Endothelial cell of umbilical vein (primary cell): ENCODE measurements at places on chromosomes 5 and 9. TPM values are rescaled to one million over a fixed set of nuclear protein-coding genes. Genes with fewer than 3 reads are reported as not detected.
A peak's percentile ranks its signal among the peaks of the same experiment; 100 is the strongest.

GRCh38 chr9:71249729-71250317 lies 128.4 kb upstream of the TRPM3 start:
- peak; percentile 78 for DNase-seq

IFNA21 gene
- total RNA-seq = not detected in 2 replicates

DNA sequence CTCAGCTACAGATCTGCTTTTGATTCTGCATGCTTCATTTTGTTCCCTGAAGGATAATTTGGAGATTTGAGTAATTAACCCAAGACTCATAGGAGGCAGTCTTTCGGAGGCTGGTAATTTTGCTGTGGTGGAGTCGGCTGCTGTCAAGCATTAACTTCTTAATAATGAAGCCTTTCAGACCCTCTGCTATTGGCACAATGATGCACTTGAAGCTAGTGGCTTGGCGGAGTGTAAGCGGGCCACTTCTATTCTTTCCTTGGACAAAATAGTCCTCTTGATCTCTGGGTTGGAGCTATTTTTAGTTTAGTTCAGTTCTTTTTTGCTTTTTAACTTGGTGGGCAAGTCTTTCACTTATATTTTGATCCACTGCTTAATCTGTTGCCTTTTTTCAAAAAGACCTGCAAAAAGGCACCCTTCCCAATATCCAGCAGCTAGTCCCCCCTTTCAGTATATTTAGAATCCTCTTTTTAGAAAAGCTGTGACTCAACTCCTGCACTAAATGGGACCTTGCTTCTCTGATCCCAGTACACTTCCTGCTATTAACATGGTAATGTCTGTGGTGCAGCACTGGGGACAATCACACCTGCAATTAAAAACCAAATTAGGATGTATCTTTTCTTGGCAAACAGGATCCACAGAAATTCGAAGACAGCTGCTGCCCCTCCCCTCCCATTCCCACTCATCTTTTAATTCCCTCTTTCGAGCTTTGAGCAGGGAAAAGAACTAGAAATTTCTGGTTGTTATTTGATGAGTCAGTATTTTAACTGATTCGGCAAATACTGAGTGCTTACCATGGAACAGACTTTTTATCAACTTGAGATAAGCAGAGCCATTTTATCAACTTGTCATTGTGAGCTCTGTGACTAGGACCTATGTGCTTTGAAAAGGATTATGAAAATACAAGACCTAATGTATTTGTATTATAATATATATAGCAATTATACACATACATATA lies 169.4 kb upstream of the ANKRD55 start:
- no peak for DNase-seq

DNA sequence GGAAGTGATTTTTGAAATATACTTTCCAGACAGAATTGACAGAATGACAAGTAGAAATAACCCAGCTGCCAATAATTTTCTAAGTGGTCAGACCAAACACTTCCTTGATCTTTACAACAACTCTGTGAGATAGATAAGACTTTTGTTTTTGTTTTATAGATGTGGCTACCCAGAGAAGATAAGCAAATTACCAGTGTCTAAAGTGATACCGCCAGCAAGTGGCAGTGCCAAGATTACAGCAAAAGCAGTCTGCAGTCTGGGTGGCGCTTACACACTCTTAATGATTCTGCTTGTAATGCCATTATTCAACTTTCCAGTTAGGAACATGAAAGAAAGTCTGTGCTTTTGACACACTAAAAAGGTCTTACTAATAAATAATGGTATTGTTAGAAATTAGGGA lies 92.1 kb downstream of the HCN1 start:
- no peak for DNase-seq

DNA sequence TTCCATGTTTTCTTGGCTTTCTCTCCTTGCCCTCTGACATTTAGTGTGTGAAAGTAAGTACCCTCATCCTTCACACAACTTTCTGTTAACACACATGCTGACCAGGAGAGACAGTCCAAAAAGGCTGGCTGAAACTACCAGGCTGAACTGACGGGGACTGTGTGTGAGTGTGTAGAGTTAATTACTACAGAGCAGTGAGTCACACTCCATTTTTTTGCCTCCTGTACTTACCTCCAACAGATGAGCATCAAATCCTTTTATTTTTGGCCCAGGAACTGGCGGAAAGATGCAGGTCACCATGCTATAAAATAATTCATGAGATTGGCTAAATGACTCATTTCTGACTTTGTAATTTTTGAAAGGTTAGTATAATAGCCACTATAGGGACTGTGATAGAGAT lies 20.2 kb upstream of the AGXT2 start:
- DNase-seq = no peak

GRCh38 chr9:93264338-93265125 lies 80.6 kb downstream of the WNK2 start:
- DNase-seq = no peak

- no peak for DNase-seq
Observed at GRCh38 chr5:32848681-32849080, 137.6 kb downstream of the NPR3 start.

- peak; percentile 73 for DNase-seq
Observed at GRCh38 chr5:154967421-154968024, 26.6 kb downstream of the MRPL22 start.

GRCh38 chr9:122372856-122373845 lies 2.3 kb downstream of the PTGS1 start:
- DNase-seq = no peak

DNA sequence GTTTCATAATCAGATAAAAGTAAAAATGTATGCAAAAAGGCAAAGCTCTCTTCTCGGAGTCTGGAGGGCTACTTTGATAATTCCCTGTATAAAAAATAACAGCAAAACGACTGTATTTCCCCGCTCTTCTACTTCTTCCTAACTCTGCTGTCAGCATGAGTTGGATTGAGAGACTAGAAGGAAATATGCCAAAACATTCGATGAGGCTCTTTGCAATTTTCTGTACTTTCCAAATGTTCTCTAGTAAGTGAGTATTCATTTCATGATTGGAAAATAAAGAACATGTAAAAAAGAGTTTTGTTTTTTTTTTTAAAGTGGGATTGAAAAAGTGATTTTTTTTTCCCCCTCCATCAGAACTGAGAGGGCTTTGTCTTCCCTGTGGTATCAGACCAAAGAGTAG lies 677.5 kb downstream of the ACTL7B start:
- no peak for DNase-seq

- no peak for DNase-seq
Observed at GRCh38 chr5:180592176-180592575, 877 bp upstream of the SCGB3A1 start.

SPATA31E1 gene
- total RNA-seq = not detected in 2 replicates

GRCh38 chr9:96484521-96484931 lies 34.6 kb downstream of the HABP4 start:
- DNase-seq = no peak

GRCh38 chr5:122586351-122586750 lies 188.5 kb upstream of the SNX2 start:
- no peak for DNase-seq

SCGB3A2 gene
- total RNA-seq = not detected in 2 replicates

DNA sequence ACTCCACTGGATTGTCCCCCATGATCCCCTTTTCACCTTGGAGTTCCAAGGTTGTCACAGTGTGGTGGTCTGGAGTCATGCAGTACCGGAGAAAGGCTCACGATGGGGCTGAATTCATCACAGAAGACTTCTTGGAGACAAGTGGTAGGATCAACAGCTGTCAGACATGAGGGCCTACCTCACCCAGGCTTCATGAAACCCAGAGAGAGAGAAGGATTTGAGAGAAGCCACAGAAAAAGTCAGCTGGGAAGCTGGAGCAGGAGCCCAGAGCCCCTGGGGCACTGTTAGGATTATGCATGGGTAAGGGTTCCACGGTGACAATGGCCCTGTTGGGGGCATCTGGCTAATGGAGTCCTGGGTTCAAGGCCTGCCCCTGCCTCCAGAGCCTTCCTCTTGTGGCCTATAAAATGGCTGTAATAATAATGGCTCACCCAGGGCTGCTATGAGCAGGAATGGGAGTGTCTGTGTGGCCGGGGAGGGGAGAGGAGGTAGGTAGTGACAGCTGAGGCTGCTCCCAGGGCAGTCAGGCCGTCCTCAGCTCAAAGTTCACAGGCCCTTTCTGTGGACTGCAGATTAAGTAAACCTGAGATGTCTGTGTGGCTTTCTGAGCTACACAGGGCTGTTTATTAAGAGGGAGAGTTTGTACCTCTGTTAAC lies 910 bp downstream of the TRIM14 start:
- DNase-seq = no peak

- DNase-seq = peak; percentile 91
Observed at GRCh38 chr5:91313757-91314673, 69.1 kb downstream of the ARRDC3 start.

DNA sequence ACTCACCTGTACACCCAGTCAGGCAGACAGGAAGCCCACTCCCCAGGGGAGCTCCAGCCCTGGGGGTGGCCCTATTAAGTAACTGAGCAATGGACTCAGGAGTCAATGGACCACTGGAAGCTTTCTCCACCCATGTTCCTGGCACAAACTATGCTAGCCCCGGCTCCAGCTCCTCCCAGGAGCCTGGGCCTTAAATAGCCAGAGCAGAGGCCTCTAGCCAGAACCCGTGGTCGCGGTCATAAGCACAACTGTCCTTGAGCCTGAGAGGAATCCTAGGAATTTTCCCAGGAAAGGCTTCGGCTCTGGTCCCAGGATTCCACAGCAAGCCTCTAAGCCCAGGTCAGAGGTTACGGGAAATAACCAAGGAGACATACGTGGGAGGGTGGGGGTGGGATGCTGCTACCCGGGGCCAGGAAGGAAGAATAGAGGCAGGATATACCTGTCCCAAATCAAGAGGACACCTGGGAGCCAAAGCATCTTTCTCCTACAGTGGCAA lies 5.5 kb downstream of the SEPTIN8 start:
- DNase-seq = peak; percentile 19

DNA sequence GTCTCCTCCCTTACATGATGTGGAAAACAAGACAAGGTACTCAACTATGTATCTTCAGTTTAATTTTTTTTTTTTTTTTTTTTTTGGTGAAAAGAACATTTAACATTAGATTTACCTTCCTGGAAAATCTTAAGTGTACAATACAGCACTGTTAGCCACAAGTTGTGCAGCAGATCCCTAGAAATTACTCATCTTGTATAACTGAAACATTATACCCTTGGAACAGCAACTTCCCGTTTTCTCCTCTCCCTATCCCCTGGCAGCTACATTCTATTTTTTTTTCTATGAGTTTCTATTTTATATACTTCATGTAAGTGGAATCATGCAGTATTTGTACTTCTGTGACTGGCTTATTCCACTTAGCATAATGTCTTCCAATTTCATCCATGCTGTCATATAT lies 421.9 kb upstream of the FTMT start:
- no peak for DNase-seq

DNA sequence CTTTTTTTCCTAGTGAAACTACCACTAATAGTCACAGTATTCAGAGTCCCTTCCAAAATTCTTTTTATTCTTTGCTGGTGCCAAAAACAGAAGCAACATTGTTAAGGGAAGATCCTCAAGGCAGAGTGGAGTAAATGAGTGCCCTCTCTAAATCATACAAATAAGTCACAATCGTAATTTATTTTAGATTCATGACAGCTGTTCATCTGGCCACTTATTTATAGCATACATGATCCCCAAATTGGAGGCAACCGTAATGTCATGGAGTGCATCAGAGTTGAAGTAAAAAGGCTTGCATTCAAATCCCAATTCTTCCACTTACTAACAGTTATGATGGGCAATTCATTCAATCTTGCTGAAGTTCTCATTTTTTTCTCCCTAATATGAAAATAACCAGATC lies 33.4 kb downstream of the POLK start:
- no peak for DNase-seq

DNA sequence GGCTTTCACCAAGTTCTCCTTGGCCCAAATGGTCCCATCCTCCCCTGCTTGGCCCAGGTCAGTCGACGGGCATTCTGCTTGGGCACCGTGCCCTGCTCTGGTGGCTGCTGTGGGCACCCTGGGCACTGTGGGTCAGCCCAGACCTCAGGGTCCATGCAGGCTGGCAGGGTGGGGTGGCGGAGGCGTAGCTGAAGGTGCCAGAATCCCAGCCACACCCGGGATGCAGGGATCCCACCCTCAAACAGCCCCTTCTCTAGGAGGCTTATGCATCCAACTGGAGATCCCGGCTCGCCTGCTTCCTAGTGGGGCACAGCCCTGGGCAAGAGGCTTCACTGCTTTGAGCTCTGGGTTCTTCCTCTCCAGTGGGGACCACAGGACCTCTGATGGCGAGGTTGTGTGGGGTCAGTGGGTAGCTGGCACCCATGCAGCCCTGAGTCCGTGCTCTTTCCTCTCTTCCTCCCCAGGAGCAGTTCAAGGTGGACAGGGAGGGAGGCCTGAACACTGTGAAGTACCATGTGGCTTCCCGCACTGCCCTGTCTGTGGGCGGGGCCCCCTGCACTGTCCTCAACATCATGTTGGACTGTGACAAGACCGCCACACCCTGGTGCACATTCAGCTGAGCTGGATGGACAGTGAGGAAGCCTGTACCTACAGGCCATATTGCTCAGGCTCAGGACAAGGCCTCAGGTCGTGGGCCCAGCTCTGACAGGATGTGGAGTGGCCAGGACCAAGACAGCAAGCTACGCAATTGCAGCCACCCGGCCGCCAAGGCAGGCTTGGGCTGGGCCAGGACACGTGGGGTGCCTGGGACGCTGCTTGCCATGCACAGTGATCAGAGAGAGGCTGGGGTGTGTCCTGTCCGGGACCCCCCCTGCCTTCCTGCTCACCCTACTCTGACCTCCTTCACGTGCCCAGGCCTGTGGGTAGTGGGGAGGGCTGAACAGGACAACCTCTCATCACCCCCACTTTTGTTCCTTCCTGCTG lies 9.4 kb downstream of the B4GALT7 start:
- no peak for DNase-seq

GRCh38 chr5:180027459-180028089 lies 44.0 kb downstream of the RNF130 start:
- peak; percentile 20 for DNase-seq

DNA sequence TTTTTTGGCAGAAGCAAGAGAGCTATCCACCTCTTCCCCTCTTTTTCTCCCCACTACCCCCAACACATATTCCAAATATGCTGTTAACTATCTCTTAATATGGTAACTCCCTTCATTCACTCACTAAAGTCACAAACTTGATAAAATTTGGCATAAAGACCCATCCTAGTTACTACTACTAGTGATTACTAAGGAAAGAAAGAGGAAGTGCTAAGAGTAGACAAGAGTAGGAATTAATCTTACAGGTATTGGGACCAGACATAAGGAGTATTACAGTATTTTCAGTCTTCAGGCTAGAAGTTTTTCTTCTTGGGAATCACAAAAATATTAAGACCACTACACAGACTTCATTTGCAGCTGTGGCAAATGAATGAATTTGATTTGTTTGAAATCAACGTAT lies 2.2 kb downstream of the ADAMTS6 start:
- DNase-seq = peak; percentile 59

SPATA31C1 gene
- total RNA-seq = not detected in 2 replicates

DNA sequence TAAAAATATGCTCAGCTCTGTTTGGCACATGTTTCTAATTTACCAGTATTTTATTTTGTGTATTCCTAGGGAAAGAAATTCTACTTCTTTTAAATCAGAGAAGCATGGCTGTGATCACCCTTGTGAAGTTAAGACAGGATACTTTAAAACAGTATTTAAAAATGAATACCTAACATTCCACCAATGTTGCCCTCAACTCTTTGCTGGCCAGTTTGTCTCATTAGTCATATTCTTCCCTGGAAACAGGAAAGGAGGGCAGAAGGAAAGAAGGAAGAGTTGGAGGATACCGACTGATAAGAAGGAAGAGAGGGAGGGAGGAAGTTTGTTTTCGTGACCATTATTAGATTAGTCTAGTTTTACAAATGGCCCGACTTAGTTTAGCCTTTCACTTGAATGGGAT lies 137.4 kb downstream of the PLK2 start:
- peak; percentile 68 for DNase-seq
